ENCODE measurements at places on chromosomes 12 and 14. TPM values are rescaled to one million over a fixed set of nuclear protein-coding genes. Genes with fewer than 3 reads are reported as not detected.
A peak's percentile ranks its signal among the peaks of the same experiment; 100 is the strongest.

The ASCL4 gene
- not detected for total RNA-seq

The TOMM20L gene
- total RNA-seq: not detected

DNA sequence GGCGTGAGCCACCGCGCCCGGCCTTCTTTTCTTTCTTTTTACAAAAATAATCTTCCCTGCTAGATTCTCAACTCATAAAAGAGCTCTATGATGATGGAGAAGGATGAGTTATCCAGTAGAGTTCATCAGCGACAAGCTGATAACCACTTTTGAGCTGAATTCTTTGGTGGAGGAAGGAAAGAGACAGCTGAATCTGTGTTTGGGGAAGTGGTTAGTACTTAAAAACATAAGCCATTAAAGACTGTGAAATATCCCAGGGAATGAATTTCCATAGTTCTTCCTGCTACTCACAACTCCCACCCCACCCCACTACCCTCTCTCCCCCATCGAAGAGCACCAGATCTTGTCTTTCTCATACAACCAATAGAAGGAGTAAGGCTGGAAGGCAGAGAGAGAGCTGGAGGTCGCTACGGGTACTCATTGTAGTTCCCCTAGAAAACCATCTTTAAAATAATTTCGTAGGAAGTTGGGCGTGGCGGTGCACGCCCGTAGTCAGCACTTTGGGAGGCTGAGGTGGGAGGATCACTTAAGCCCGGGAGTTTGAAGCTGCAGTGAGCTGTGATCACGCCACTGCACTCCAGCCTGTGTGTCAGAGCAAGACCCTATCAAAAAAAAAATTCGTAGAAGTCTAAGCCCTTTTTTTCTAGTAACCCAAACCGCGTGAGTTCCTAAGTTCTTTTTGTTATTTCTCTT is 647 bp upstream of the ESPL1 start:
- peaks cover 37% of the 10 kb centered on the region for H3K36me3 ChIP-seq
- peak; percentile 27 for DNase-seq
- H3K4me3 ChIP-seq: peak overlapping the region; percentile 99
- H3K27me3 ChIP-seq: no peaks in the 10 kb centered on the region
- peak overlapping the region; percentile 97 for H3K27ac ChIP-seq
- peaks cover 50% of the 10 kb centered on the region for H3K4me1 ChIP-seq

The RNU6-8 gene
- not detected for total RNA-seq

GRCh38 chr14:104461676-104462449 is 117.7 kb upstream of the C14orf180 start:
- no peaks in the 10 kb centered on the region for H3K4me1 ChIP-seq
- H3K27me3 ChIP-seq: peaks cover 40% of the 10 kb centered on the region
- no peaks in the 10 kb centered on the region for H3K36me3 ChIP-seq
- H3K27ac ChIP-seq: no peak overlapping the region
- no peak overlapping the region for H3K4me3 ChIP-seq
- no peak for DNase-seq

The PRR4 gene
- 1.9 TPM for total RNA-seq

The EML5 gene
- 2.6 TPM for total RNA-seq

The DPPA3 gene
- total RNA-seq: not detected

- no peak overlapping the region for H3K4me3 ChIP-seq
- DNase-seq: no peak
- no peak overlapping the region for H3K27ac ChIP-seq
- H3K27me3 ChIP-seq: peaks cover 18% of the 10 kb centered on the region
- peaks cover 16% of the 10 kb centered on the region for H3K4me1 ChIP-seq
Observed at GRCh38 chr14:34032720-34033119, 81.8 kb upstream of the EGLN3 start.

DNA sequence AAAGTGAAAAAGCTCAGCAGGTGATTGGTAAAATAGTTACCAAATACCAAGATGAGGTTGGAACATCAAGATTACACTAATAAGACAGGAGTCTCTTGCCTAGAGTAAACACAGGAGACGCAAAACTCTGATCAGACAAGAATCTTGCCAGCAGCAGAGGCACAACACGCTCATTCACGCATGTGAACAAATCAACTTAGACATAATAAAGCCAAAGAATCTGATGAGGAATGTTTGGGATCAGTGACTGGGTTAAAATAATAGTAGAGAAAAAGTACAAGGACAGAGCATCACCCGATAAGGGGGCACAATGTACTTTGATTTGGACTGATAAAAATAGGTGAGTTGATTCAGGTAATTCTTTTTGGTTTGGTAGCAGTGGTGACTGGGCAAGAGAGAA is 159.5 kb upstream of the GRIP1 start:
- H3K27me3 ChIP-seq: peaks cover 4% of the 10 kb centered on the region
- H3K27ac ChIP-seq: no peak overlapping the region
- no peaks in the 10 kb centered on the region for H3K36me3 ChIP-seq
- peaks cover 2% of the 10 kb centered on the region for H3K4me1 ChIP-seq
- no peak for DNase-seq

The ASPG gene
- total RNA-seq: not detected

GRCh38 chr12:78612190-78612589 is 252.4 kb upstream of the SYT1 start:
- no peaks in the 10 kb centered on the region for H3K27me3 ChIP-seq
- no peak overlapping the region for H3K27ac ChIP-seq
- H3K4me3 ChIP-seq: no peak overlapping the region
- no peak for DNase-seq
- H3K36me3 ChIP-seq: no peaks in the 10 kb centered on the region
- H3K4me1 ChIP-seq: no peaks in the 10 kb centered on the region

DNA sequence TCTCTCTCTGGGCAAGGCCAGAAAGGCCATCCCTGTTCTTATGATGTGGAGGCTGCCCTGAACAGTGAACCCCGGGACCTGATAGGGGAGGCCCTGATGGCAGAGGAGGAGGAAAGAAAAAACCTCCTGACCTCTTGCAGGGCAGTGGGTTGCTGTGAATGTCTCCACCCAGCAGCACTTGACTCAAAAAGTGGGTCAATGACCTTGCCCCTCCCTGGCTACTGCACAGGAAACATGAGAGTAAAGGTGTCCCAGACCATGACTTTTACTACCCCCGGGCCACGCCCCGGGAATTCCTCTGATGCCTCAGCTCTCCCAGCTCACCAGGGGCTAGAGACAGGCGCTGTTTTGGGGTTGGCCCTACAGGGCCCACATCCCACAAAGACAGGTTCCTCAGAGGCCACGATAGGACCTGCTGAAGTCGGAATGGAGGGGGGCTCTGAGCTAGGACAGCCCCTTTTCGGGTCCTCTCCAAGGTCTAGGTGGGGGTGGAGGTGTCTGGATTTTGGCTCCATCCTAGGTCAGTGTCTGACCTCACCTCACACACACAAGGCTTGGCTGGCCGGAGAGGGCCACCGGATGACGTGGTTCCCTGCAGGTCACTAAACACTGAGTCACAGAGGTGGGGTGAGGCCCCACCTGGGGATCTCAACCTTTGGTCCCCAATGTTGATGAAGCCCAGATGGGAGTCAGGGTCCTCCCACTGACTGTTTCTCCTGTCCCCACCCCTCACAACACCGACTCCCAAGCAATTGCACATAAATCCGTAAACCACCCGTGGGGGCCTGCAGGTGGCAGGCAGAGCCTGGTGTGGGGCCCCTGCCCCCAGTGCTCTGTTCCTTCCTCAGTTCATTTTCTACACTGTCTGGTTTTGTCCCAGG is 1.6 kb downstream of the RHOF start:
- H3K4me3 ChIP-seq: peak overlapping the region; percentile 85
- DNase-seq: peak; percentile 29
- H3K27ac ChIP-seq: peak overlapping the region; percentile 95
- peaks cover 64% of the 10 kb centered on the region for H3K4me1 ChIP-seq
- H3K36me3 ChIP-seq: peaks cover 60% of the 10 kb centered on the region
- H3K27me3 ChIP-seq: no peaks in the 10 kb centered on the region

GRCh38 chr14:23568600-23569331 is 1.2 kb upstream of the AP1G2 start:
- H3K4me1 ChIP-seq: peaks cover 54% of the 10 kb centered on the region
- H3K27me3 ChIP-seq: peaks cover 8% of the 10 kb centered on the region
- H3K4me3 ChIP-seq: peak overlapping the region; percentile 97
- peak overlapping the region; percentile 97 for H3K27ac ChIP-seq
- no peak for DNase-seq

GRCh38 chr14:68468437-68469207 is 324.2 kb downstream of the ZFP36L1 start:
- no peaks in the 10 kb centered on the region for H3K36me3 ChIP-seq
- DNase-seq: peak; percentile 14
- no peaks in the 10 kb centered on the region for H3K27me3 ChIP-seq
- H3K4me3 ChIP-seq: no peak overlapping the region

DNA sequence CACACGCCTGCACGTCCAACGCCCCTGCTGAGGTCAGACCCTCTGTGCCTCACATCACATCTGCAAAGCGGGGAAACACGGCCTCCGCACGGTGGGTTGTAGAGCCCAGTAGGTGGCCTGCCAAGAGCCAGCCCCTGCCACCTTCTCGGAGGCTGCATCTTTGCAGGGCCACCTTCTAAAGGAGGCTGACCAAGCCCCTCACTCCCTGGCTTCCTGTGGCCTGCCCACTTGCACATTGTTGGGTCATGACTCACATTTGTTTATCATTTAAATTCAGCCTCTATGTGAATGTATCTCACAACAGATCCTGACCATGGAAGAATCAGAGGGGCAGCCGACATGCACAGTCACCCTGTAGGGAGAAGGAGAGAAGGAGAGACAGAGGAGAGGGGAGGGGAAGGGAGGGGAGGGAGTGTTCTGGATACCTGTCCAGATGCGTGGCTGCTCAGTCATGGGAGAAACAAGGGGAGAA is 319.5 kb upstream of the DIO3 start:
- no peak overlapping the region for H3K4me3 ChIP-seq
- H3K27ac ChIP-seq: no peak overlapping the region
- H3K27me3 ChIP-seq: no peaks in the 10 kb centered on the region

The ARHGEF25 gene
- total RNA-seq: 0.42 TPM

GRCh38 chr14:104393199-104393897 is 186.2 kb upstream of the C14orf180 start:
- H3K4me3 ChIP-seq: peak overlapping the region; percentile 25
- H3K27ac ChIP-seq: peak overlapping the region; percentile 97
- peaks cover 9% of the 10 kb centered on the region for H3K36me3 ChIP-seq
- peak; percentile 5 for DNase-seq
- H3K4me1 ChIP-seq: peaks cover 63% of the 10 kb centered on the region

The FAM186B gene
- 0.15 TPM for total RNA-seq

DNA sequence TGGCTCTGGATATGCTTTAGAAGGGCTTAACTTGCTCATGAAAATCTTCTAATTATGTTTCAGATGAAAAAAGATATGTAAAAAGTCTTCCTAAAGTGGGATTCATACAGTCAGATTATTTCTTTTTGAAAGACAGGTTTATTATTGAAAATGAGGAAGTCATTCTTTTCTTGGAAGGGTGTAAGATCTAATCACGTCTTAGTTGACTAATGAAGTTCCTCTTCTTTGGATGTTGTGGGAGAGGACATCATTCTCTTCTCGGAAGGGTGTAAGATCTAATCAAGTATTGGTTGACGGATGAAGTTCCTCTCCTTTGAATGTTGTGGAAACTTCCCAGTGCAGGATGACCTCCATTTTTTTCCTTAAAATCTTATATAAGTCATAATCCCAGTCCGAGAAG is 74.9 kb downstream of the ALG10 start:
- no peak overlapping the region for H3K27ac ChIP-seq
- no peak overlapping the region for H3K4me3 ChIP-seq
- H3K27me3 ChIP-seq: peaks cover 2% of the 10 kb centered on the region
- H3K4me1 ChIP-seq: no peaks in the 10 kb centered on the region
- no peak for DNase-seq

- H3K4me3 ChIP-seq: no peak overlapping the region
- DNase-seq: no peak
- H3K4me1 ChIP-seq: peaks cover 49% of the 10 kb centered on the region
- no peak overlapping the region for H3K27ac ChIP-seq
Observed at GRCh38 chr14:81523616-81524015, 10.0 kb downstream of the SEL1L start.

- peaks cover 4% of the 10 kb centered on the region for H3K36me3 ChIP-seq
- H3K4me3 ChIP-seq: peak overlapping the region; percentile 0
- H3K27ac ChIP-seq: no peak overlapping the region
- DNase-seq: no peak
- peaks cover under 1% of the 10 kb centered on the region for H3K4me1 ChIP-seq
Observed at GRCh38 chr14:21197418-21198205, 41.7 kb upstream of the OR5AU1 start.

The SERPINA1 gene
- total RNA-seq: 4.1 TPM

GRCh38 chr12:28759333-28759732 is 389.7 kb upstream of the FAR2 start:
- DNase-seq: no peak
- H3K36me3 ChIP-seq: no peaks in the 10 kb centered on the region
- no peaks in the 10 kb centered on the region for H3K4me1 ChIP-seq
- no peak overlapping the region for H3K27ac ChIP-seq

The SLCO1B1 gene
- not detected for total RNA-seq

- H3K36me3 ChIP-seq: peaks cover 42% of the 10 kb centered on the region
- no peak overlapping the region for H3K4me3 ChIP-seq
- peak; percentile 16 for DNase-seq
- H3K27ac ChIP-seq: peak overlapping the region; percentile 9
- H3K27me3 ChIP-seq: no peaks in the 10 kb centered on the region
Observed at GRCh38 chr14:95452176-95452892, 64.1 kb downstream of the SYNE3 start.

GRCh38 chr14:67718265-67718664 is 16.6 kb downstream of the RDH12 start:
- no peak for DNase-seq
- peaks cover 36% of the 10 kb centered on the region for H3K27me3 ChIP-seq
- no peak overlapping the region for H3K4me3 ChIP-seq
- H3K27ac ChIP-seq: no peak overlapping the region
- peaks cover 3% of the 10 kb centered on the region for H3K4me1 ChIP-seq

- no peak overlapping the region for H3K27ac ChIP-seq
- no peak for DNase-seq
- H3K4me1 ChIP-seq: no peaks in the 10 kb centered on the region
Observed at GRCh38 chr14:85334316-85334715, 195.6 kb upstream of the FLRT2 start.

DNA sequence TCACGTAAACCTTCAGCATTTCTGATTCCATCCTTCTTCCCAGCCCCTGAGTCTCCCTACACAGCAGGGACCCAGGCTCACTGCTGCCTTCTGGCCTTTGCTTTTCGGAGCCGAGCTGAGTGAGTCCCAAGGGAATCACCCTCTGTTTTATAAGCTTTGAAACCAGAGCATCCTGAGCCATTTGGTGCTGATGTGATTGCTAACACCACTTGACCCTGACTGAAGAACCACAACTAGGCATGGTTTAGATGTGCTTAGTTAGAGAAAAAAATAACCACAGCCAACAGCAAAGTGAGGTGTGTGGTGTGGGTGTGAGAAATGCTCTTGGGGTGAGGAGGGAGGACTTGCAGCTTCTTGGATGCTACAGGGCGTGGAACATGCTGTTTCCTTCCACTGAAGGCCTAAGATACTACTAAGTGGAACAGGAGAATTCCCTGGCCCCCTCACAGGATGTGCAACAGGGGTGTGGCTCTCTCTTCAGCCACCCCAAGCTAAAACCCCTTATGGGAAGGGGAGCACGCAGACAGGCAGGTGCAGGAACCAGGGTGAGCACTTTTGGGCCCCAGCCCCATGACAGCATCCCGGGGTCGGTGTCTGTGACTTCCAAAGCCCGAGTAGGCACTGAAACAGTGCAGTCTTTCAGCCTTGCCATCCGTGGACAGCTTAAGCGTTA is at the start of gene TC2N:
Gene TC2N (minus strand): TSS at position 221 of the 673 bp plus-strand sequence. CDS start 53,767 bp downstream, outside the sequence.
- peaks cover 73% of the 10 kb centered on the region for H3K4me1 ChIP-seq
- peaks cover 48% of the 10 kb centered on the region for H3K36me3 ChIP-seq
- DNase-seq: peak; percentile 78
- peak within 1 kb of the TSS; percentile 97 for H3K27ac ChIP-seq
